ENCODE measurements at places on chromosomes 2 and 18. TPM values are rescaled to one million over a fixed set of nuclear protein-coding genes. Genes with fewer than 3 reads are reported as not detected.

Gene MPV17
- 78.1 TPM for total RNA-seq

GRCh38 chr18:76621226-76621625, 126.2 kb upstream of the ZNF516 start:
- H3K4me1 ChIP-seq, result peaks cover 7% of the 10 kb centered on the region
- H3K27ac ChIP-seq, result no peak overlapping the region
- peaks cover 35% of the 10 kb centered on the region for H3K27me3 ChIP-seq
- H3K36me3 ChIP-seq, result no peaks in the 10 kb centered on the region
- no peak for DNase-seq

- peaks cover 6% of the 10 kb centered on the region for H3K27me3 ChIP-seq
- no peak overlapping the region for H3K27ac ChIP-seq
- H3K36me3 ChIP-seq, result no peaks in the 10 kb centered on the region
- H3K4me1 ChIP-seq, result peaks cover 6% of the 10 kb centered on the region
These were observed 36.8 kb upstream of the PLEKHM3 start for GRCh38 chr2:208062113-208062512.

Gene C1GALT1C1L
- not detected for total RNA-seq

GRCh38 chr2:68569604-68570003, 73.8 kb upstream of the PROKR1 start:
- no peaks in the 10 kb centered on the region for H3K4me1 ChIP-seq
- H3K4me3 ChIP-seq, result no peak overlapping the region
- H3K36me3 ChIP-seq, result no peaks in the 10 kb centered on the region
- no peak for DNase-seq
- no peak overlapping the region for H3K27ac ChIP-seq

GRCh38 chr18:67540559-67540958, 24.0 kb upstream of the DSEL start:
- no peaks in the 10 kb centered on the region for H3K27me3 ChIP-seq
- no peak overlapping the region for H3K27ac ChIP-seq
- no peaks in the 10 kb centered on the region for H3K4me1 ChIP-seq
- no peak overlapping the region for H3K4me3 ChIP-seq
- no peak for DNase-seq
- no peaks in the 10 kb centered on the region for H3K36me3 ChIP-seq

Gene ZCCHC2
- total RNA-seq, result 28.6 TPM

- no peak overlapping the region for H3K4me3 ChIP-seq
- H3K27me3 ChIP-seq, result no peaks in the 10 kb centered on the region
- H3K4me1 ChIP-seq, result peaks cover 39% of the 10 kb centered on the region
These were observed 16.6 kb upstream of the STK17B start for GRCh38 chr2:196187898-196188458.

Gene FLACC1
- total RNA-seq, result 4.6 TPM

GRCh38 chr18:44309185-44309584, 371.5 kb upstream of the SETBP1 start:
- H3K36me3 ChIP-seq, result no peaks in the 10 kb centered on the region
- no peak overlapping the region for H3K4me3 ChIP-seq
- DNase-seq, result no peak
- no peaks in the 10 kb centered on the region for H3K27me3 ChIP-seq

DNA sequence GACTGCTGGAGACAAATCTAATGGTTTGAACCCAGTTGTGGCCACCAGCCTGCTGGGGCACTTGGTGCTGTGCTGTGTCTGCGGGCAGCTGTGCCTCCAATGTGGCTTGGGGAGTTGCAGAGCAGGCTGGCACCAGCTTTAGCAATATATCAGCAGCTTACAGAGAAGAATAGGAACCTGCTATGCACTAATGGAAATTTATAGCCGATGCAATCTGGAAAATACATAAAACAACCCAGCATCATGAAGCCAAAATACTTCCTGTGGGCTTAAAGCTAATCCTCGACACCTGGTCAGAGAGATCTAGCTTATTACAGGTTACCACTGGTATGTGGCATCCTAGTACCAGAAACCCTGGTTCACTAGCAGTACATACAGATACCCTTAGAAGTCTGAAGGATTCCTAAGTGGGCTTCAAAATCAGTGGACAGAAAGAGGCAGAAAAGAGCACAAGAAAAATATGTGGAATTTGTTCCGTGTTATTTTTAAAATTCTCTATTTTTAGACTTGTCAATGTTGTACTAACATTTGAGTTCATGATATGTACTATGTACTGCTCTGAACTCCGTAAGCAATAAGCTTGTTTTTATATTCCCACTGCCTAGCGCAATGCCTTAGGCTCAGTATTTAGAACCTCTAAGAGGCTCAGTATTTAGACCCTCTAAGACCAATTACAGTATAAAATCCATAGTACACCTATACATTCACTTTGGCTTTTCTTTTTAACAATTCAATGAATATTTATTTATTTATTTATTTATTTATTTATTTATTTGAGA, 194.7 kb downstream of the UXS1 start:
- DNase-seq, result no peak
- no peak overlapping the region for H3K4me3 ChIP-seq
- H3K4me1 ChIP-seq, result no peaks in the 10 kb centered on the region
- peaks cover 4% of the 10 kb centered on the region for H3K27me3 ChIP-seq

DNA sequence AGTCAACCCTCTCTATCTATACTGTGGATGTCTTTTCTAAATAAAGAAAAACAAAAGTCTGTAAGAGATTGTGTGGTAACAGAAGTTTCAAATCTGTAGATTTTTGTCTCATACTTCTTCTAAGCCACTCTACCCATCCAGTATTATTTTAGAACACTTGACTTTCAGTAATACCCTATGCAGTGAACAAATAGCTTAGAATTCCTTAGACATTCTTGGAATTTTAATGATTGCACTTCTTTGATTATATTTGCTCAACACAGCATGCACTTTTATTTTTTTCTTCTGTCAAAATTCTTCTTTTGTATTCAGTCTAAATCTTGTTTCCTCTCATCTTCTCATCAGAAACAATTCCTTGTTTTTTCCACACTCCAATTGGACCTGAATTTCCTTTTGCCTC, 1080.2 kb downstream of the SUCLG1 start:
- H3K27me3 ChIP-seq, result no peaks in the 10 kb centered on the region
- H3K27ac ChIP-seq, result no peak overlapping the region

DNA sequence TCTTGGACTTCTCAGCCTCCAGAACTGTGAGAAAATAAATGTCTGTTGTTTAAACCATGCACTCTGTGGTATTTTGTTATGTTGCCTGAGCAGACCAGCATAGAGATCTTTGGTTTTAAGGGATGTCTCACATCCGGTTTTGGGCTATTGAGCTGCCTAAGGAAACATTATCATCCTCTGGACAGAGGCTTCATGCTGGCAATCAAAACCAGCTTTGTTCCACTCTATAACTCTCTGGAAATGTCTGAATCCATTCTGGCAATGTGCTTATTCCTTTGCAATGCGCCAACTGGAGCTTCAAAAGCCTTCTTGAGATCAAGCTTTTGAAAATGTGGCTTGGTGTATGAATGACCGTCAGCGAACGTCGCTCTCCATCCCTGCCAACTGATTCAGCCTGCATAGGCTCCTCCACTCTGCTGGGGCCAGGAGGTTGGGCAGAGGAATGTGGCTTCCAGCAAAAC, 183.6 kb upstream of the MGAT5 start:
- no peaks in the 10 kb centered on the region for H3K4me1 ChIP-seq
- H3K4me3 ChIP-seq, result no peak overlapping the region
- H3K27me3 ChIP-seq, result no peaks in the 10 kb centered on the region
- no peak for DNase-seq

Gene LYPD6
- total RNA-seq, result not detected

Data from activated B cell treated with CpG ODN at 0.5 μM for 24 hours (primary cell).